ENCODE measurements at places on chromosomes 6 and 20. TPM values are rescaled to one million over a fixed set of nuclear protein-coding genes. Genes with fewer than 3 reads are reported as not detected.

DNA sequence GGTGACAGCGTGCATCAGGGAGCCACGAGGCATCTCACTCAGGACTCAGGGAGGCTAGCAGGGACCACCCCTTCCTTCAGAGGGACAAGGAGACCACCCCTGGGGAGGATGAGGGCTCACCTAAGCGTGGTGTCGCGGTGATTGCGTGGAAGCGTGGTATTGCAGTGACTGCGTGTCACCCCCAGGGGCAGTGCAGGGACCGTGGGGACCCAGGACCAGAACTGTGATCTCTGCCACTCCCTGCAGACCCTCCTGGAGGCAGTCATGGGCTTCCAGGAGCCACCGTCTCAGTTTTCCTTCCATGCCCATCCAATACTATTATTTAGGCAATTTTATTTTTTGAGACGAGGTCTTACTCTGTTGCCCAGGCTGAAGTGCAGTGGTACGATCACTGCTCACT lies 147.1 kb downstream of the TAF4 start:
- DNase-seq, result no peak

CEBPB gene
- 360 TPM for total RNA-seq

- no peak for DNase-seq
These were observed 24.8 kb upstream of the SLA2 start for GRCh38 chr20:36670665-36671357.

SMOC2 gene
- 102 TPM for total RNA-seq

MICB gene
- total RNA-seq, result 0.11 TPM

DNA sequence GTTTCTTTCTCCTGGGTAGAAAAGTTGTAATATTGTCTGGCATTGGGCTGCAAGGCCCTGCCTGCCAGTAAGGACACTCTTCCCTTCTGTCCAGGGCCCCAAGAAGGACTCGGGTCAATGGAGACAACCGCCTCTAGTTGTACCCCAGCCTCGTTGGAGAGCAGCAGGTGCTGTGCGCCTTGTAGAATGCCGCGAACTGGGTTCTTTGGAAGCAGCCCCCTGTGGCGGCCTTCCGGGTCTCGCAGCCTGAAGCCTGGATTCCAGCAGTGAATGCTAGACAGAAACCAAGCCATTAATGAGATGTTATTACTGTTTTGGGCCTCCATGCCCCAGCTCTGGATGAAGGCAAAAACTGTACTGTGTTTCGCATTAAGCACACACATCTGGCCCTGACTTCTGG lies 37.0 kb downstream of the PLCG1 start:
- no peak for DNase-seq

Measured in ascending aorta (tissue), 2 donors.